ENCODE measurements at places on chromosomes 7 and 10. TPM values are rescaled to one million over a fixed set of nuclear protein-coding genes. Genes with fewer than 3 reads are reported as not detected.

DNA sequence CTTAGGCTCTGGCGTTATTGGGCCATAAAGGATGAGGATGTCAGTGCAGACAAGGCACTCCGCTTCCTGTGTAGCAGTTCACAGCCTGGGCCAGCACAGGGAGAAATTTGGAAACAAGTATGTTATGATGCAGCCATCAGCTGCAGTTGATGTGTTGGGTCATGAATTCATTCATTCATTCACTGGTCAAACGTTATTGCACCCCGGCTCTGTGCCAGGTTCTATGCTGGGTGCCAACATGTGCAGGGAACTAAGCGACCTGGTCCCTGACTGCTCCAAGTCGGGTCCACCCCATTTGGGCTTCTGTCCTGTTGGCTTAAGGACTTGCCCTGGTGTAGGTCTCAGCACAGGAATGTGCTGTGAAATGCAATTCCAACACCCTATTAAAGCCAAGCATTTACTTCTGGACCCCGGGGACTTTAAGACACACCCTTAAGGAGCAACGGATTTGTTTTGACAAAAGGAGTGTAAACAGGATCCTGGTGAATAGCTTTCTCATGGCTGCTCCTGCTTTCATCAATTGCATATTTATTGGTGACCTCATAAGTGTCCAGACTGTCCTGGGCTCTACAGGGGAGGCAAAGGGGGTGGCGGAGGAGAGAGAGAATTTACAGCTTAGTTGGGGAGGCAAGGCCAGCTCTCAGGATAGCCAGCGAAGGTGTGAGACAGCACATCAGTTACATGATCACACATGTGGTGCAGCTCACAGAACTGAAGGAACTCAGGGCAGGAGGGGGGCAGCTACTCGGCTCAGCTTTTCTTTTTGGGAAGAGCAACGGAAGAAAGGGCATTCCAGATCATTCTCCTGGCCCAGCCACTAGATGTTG, 158.6 kb downstream of the GRK5 start:
- no peak for DNase-seq

DNA sequence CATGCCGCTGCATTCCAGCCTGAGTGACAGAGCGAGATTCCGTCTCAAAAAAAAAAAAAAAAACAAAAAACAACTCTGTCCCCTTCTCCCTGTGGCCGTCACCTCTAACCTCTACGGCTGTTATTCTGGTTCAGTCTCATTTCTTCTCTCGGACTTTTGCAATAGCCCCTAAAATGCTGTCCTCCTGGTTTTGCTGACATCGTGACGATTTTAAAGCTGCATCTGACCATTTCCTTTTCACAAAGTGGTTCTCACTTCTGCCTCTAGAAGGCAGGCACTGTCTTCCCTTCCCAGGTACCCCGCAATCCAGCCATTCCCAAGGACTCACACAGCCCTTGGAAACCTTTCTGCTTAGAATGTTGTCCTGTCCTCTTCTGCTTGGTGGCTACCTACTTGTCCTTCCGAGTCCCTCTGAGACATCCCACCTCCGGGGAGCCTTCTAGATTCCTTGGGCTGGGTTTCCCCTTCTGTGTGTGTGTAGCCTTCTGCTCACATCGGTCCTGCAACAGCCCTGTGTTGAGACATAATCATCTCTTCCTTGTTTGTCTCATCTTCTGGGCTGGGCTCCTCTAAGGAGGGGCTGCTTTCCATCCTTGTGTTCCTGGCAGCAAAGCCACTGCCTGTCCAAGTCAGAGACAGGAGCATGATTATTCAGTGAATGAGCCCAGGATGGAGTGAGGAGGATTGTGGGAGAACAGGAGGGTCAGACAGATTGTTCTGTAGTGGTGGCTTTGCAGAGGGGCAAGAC, 83.1 kb downstream of the GRK5 start:
- DNase-seq, result no peak

GRCh38 chr7:134458341-134458805, 527 bp downstream of the AKR1B1 start:
- DNase-seq, result peak; percentile 85

DNA sequence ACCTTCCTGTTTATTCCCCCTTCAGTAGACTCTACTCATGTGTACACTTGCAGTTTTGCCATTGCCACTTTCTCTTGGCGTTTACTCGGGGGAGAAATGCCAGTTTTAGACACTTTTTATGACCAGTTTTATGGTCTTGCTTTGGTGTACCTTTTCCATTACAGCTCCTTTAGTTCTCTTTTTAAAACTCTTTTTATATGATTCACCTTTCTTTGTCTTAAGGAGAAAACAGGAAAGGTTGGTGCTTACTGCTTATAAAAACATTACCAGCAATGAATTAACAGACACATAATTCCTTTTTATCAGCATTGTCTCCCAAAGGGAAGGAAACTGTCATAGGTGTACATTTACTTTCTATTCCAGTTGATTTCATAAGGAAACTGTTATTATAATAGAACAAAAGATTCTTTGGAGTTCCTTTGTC, 11.9 kb downstream of the TSPAN13 start:
- DNase-seq, result no peak

DNA sequence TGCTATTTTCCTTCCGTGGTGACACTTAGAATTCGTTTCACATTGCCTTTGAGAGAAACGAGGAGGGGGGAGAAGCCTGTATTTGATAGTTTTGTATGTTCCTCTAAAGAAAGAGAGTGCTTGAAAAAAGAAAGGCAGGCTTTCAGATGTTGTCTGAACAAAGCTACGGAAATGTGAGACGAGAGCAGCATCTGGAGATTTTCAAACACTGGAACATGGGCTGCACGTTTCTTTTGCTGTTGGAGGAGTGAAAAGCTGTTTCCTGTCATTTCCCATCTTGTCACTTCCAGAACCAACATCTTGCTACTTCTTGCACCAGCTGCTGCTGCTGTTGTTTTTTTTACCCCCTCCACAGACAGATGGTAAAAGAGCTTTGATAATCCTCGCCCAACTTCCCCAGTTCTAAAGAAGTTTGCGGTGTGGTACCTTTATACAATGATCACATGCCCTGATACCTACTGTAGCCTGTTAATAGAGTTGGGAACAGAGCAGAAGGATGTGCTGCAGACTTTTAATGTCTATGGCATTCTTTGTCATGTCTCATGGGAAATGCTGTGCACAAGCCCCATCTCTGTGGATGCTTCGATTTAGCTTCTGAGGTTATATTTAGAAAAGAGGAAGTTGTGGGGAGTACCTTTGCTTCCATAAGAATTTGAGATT, 408.1 kb downstream of the AUTS2 start:
- no peak for DNase-seq

GRCh38 chr7:116740755-116741462, 68.9 kb downstream of the MET start:
- DNase-seq, result no peak

GRCh38 chr7:33841705-33842129, 63.6 kb upstream of the BMPER start:
- DNase-seq, result no peak

DNA sequence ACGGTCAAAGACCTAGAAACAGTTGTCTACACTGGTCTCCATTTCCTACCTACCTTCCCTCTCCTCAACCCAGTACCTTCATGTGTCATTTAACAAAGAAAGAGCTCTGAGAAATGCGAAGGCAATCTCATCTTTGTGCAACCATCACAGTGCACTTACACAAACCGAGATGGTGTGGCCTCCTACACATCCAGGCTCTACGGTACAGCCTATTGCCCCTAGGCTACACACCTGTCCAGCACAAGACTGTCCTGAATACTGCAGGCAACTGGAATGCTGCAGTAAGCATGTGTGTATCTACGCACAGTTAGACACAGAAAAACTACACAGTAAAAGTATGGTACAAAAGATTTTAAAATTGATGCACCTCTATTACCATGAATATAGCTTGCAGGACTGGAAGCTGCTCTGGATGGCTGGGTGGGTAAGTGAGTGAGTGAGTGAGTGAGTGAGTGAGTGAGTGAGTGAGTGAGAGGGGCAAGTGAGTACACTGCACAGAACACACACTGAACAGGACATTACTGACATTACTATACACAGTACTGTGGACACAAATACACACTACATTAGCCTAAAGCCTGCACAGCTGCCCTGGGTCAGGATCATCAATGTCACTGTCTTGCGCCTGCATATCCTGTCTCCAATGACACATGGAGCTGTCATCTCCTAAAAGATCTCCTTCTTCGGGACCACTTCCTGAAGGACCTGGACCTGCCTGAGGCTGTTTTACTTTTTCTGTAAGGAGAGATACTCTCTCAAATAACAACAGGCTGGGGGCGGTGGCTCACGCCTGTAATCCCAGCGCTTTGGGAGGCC, 18.5 kb downstream of the ITGB1 start:
- no peak for DNase-seq

- no peak for DNase-seq
These were observed 147.7 kb downstream of the ACTR3B start for GRCh38 chr7:152907042-152907761.

DNA sequence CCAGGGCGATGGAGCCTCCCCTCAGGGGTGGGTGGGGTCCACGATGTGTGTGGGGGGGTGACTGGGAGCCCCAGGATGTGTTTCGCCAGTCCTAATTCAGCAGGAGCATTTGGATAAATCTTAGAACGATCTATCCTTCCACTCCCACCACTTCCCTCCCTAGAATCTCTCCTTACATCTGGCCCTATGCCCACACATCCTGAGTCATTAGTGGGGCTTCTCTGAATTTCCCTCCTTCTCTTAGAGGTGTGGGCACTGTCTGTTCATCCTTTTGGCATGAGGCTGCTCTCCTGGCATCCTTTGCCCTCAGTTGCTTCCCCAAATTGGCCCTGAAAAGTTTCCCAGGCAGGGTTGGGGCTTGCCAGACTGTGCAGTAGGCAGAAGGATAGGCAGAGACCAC, 1.6 kb downstream of the GHRHR start:
- DNase-seq, result no peak

DNA sequence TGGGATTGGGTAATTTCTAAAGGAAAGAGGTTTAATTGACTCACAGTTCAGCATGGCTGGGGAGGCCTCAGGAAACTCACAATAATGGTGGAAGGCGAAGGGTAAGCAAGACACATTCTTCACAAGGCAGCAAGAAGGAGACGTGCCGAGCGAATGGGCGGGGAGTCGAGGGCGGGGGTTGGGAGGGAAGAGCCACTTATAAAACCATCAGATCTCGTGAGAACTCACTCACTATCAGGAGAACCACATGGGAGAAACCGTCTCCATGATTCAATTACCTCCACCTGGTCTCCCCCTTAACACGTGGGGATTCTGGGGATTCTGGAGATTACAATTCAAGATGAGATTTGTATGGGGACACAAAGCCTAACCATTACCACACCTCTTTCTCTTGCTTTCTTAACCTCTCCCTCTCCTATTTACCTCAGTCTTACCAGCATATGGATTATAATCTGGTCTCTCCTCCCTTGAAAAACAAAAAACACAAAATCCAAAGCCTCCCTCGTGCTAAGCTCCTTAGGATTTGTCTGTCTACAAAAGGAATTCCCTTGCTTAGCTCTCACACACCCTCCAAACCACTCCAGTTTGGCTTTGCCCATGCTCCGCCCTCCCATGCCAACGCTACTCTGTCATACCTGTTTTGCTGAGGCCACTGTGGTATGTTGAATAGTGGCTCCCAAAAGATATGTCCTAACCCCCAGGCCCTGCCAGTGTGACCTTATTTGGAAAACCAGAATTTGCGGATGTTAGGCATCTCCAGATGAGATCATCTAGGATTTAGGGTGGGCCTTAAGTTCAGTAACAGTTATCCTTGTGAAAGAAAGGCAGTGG, 19.6 kb upstream of the EFCAB10 start:
- DNase-seq, result peak; percentile 36

DNA sequence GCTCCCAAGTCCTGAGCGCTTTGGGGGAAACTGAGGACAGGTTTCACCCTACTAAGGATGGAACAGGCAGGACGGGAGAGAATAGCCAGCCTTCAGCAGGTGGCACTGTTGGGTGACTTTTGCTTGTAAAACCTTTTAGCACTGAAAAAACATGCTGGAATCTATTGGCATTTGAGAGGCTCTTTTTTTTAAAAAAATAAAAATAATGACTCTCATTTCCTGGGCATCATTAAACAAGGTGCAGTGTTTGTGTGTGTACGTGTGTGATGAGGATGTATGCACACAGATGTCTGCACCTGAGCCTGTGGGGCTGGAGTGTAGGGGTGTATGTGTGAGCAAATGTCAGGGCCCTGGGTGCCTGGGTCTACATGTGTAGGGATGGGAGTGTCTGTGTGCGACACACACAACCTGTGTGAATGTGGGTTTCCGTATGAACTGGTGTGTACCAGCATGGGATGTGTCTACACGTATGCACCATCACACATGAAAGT, 177.9 kb downstream of the RPS24 start:
- DNase-seq, result no peak

Gene TMEM243
- 25.3 TPM for total RNA-seq

Gene FEZF1
- total RNA-seq, result not detected

Gene SEPHS1
- 37.8 TPM for total RNA-seq

Measured in aorta (tissue), 5 donors.